Stimulated activated CD8-positive, alpha-beta memory T cell treated with anti-CD3 and anti-CD28 coated beads, Interleukin-15, amount 100 ng/mL, for 1 hour (primary cell): ENCODE measurements at places on chromosomes 11 and 22.

- DNase-seq, result no peak
These were observed 84.8 kb upstream of the ZBED5 start for GRCh38 chr11:10942620-10943019.

DNA sequence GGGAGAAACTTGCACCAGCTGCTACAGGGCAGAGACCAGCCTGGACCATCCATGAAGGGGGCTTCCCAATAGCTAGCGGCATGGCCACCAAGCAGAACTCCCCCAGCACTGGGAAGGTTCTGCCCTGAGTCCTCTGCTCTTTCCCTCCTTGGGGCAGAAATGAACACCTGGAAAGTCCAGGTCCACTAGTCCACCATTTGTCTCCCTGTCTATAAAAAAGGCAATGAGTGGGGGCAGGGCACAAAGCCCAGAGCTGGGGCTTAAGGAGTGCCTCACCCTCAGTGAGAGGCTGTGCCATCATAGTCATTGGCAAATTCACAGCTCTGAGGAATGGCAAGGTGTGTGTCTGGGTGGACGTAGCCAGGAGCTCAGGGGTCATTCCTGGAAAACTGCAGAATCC, 420.3 kb downstream of the SOX6 start:
- no peak for DNase-seq

DNA sequence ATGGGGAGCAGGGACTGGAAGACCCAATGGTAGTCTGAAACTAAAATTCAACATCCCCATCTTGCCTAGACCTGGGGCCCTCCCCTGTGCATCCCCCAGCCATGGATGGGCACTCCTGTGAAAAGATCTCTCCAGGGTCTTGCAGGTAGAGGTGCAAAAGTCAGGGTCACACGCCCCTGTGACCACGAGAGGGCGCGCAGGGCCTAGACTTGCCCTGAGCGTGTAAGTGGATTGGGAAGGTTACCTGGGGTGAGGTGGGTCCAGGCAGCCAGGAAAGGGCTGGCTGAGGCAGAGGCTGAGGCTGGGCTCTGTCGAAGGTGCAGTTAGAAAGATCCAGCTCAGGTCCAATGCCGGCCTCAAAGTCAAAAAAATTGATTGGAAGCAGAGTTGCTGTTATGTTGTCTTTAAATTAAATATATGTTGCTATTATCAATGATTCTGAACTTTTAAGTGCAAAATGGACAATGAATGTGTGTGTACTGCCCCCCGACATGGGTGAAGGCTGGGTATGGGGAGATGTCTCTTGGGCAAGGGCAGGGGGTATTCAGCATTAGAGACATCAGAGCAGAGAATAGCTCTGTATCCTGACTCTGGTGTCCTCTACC, 4.8 kb upstream of the POU2F3 start:
- DNase-seq, result peak; percentile 25

GRCh38 chr11:9708544-9708943, 44.7 kb downstream of the SWAP70 start:
- DNase-seq, result no peak

DNA sequence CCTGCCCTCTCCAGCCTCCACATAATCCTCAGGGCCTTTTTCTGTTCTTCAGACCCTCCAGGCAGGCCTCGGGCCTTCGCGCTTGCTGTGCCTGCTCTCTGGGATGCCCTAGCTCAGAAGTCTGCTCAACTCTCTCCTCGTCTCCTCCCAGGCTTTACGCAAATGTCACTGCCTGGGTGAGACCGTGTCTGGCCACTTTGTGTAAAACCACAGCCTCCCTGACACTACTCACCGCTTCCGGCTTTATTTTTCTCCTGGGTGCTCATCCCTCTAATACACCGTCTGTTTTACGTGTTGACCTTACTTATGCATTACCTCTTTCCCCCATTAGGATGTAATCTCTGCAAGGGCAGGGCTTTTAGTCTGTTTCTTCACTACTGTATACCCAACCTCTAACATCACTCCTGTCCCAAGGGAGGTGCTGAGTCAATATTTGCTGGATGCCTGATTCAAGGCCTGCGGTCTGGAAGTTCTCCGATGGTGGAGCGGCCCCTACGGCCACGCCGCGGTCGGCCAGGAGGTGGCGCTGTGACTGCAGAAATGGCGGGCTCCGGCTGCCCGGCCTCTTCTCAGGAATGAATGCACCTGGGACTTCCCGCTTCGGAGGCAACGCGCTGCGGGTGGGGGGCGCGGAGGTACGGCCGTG, 58.2 kb upstream of the THY1 start:
- DNase-seq, result peak; percentile 35

DNA sequence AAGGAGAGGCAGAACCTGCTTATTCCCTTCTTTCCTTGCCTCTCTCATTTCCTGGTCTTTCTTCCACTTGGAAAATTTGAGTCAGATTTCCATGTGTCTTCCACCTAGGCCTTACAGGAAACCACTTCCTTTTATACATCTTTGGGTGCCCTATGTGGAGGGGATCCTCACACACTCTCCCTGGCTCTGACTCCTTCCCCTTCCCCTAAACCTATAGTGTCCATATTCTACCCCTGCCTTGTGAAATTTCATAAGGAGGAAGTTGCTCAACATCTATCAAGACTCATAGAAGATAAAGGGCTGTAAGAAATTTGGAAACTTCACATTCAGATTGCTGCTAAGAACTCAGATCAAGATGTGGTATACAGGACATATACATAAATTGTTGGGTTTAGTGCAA, 20.4 kb downstream of the TUG1 start:
- DNase-seq, result no peak

DNA sequence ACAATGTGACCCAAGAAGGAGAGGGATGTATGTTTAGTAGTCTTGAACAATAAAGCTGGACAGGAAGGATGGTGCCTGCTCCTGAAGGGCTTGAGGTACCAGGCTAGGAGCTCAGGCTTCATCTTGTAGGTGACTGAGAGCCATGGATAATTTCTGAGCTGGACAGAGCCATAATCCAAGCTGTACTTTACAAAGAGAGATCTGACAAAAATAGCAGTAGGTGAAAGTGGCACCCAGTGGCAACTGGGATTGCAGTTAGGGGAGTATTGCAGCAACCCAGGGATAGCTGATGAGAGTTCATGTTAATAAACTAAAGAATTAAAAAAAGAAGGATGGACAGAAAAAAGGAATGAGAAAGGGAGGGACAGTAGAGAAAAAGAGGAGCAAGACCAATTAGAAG, 7.4 kb downstream of the XRRA1 start:
- no peak for DNase-seq

DNA sequence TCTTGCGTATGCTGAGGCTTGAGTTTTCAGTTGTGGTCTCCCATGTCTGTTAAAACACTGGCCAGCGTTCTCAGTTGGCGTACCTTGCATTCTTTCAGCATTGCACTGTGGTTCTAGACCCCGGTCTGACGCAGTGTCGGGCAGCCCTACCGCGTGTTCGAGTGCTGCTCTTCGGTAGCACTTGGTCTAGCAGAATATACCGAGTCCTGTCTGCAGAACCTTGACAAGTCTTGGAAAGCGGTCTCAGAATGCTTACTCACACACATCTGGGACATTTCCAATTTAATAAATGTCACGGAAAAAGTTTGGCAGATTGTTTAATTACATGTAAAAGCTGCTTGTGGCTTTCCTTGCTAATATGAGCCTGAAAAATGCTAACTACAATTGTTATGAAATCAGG, 32.6 kb downstream of the PPFIA1 start:
- DNase-seq, result no peak

DNA sequence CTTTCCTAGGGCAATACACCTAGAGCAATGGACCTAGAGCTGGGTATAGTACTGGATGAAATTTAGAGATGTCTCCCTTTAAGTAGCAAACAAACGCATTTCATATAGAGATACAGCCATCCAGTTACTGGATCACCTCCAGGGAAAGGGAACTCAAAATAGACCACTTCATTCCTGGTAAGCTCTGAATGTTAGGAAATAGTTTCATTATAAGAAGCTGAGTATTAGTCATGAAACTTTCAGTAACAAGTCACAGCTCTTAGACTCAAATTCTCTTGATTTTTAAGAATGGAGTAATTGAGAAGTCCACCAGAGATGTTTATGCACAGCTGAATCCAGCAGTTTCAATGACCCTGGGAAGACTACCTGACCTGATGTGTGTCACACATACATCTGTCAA, 221.9 kb downstream of the FAM76B start:
- DNase-seq, result no peak

DNA sequence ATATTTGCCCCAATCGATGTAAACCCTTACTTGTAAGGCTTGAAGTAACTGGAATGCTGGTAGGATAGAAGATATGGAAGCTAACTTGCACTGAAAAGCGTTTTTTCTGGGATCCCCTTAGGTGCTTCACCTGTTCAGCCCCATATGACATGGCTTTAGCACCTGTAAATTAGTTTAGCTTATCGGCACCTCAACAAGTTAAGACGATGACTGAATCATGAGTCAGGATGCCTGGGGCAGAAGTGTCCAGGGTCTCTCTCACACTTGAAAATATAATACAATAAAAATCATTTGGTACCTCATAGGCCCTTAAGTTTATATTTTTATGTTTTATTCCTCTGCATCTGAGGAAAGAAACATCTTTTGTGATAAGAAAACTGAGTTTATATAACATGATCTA, 409.2 kb upstream of the LRRC4C start:
- no peak for DNase-seq

GRCh38 chr11:85589373-85589772, 37.8 kb downstream of the DLG2 start:
- no peak for DNase-seq

DNA sequence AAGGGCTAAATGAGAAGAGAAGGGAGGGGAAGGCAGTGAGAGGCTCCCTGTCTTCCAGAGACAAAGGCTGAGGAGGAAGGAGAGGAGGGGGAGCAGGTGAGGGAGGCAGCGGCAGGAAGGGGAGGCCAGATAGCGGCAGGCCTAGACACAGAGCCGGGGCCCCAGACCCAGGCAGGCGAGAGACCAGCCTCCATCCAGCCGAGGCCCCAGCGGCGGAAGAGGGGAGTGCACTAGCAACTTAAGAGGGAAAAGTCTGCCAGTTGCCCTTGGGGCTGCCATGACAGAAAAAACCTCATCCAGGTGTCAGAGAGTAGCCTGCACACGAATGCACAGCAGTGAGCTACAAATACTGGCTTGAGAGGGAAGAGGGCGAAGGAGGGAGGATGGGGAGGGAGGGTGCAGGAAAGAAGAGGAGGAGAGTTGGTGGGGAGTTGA, 46.7 kb downstream of the IGLL1 start:
- DNase-seq, result no peak

DNA sequence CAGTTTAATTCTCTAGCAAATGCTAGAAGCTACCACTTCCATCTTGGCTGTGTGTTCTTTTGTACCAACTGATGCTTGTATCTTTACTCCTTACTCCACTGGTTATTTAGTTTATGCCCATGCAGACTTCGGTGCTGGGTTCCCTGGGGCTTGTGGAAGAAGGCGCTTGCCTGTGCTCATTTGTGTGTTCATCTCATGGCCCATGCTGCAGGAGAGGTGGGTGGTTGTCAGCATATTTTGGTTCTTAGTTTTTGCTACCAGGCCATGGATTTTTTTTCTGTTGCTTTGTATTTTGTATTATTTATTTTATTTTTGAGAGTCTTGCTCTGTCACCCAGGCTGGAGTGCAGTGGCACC, 22.4 kb downstream of the MICAL2 start:
- no peak for DNase-seq

DNA sequence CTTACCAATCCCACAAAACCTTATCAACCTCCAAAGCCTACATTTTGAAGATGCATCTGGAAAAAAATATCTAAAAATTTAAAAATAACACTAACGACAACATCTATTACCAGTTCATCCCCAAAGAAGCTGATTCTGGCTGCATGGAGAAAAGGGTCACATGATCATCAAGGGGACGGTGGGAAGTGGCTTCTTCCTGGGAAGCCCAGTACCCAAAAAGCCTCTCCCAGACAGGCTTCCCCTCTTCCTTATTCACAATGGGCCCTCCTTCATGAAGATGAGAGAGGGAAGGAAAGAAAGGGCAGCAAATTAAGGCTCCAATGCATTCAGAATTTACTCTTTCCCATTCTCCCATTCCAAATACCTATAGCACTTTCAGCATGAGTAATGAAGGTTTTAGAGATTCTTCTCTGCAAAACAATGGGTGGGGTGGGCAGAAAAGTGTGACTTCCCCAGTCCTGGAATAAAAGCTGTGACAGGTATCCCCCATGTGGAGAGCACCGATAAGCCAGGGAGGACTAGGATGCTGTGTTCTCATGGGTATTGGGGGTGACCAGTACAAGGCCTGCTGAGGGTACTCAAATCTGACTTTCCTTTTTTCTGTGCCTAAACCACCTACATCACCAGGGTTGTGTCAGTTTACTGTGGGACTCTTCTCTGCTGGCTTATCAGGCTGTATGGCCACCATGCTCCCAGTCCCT, 88.2 kb downstream of the SIK3 start:
- no peak for DNase-seq

- DNase-seq, result no peak
These were observed 36.2 kb downstream of the CNTF start for GRCh38 chr11:58658623-58659022.

DNA sequence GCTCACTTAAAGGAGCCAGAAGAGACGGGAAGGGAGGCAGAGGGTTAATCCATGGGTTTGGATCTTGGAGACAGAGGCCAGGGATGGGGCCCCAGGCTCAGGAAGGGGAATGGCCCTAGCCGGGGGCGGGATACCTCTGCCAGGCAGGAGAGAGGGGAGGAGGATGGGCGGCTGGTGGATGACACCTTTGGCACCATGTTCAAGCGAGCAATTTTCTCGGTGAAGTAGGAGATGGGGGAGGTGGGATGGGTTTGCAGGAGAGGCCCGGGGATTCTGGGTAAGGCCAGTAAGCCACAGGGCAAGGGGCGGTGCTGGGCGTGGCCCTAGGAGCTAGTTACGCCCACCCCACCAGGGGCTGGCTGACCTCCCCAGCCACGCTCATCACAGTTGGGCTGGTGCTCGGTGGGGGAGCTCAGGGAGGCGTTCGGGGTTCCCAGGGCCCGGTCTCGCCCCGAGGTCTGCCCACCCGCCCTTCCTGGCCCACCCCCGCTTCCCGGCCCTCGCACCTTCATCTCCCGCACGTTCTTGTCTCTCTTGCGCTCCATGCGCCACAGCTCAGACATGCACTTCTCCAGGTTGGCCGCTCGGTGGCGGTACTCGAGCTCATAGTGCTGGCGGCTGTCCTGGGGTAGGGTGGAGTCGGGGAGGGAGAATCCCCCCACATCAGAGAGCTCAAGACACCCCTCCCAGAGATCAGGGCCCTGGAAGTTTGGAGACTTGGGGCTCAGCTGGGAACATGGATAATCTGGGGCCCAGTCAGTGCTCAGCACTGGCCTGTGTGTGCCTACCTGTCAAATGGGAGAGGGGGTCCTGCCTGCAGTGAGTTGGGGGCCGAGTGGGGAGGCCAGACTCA, 12.7 kb downstream of the BAIAP2L2 start:
- no peak for DNase-seq

DNA sequence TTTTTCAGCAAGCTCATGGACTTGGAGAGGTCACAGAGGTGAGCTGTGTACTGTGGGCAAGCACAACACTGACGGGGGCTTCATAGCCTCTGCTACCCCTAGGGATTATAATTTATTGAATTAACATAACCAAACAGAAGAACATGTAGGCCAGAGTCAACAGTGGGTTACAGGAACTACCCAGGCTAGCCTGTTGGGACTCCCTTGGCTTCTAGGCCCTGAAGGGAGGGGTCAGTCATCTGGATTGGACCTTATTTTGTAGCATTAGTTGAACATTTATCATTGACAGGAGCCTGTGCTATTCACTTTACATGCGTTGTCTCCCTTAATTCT, 56.9 kb downstream of the KREMEN1 start:
- no peak for DNase-seq

GRCh38 chr11:33383920-33384209, 126.7 kb downstream of the HIPK3 start:
- no peak for DNase-seq
